AG10803 (cell line): ENCODE measurements at places on chromosomes 4 and X.
A peak's percentile ranks its signal among the peaks of the same experiment; 100 is the strongest.

- peak; percentile 48 for DNase-seq
Measured at GRCh38 chrX:54413753-54414152, 26.5 kb upstream of the TSR2 start.

- no peak for DNase-seq
Measured at GRCh38 chrX:139776599-139776998, 68.6 kb upstream of the MCF2 start.

GRCh38 chr4:3805026-3805425, 38.8 kb downstream of the ADRA2C start:
- DNase-seq: no peak

GRCh38 chr4:1232661-1233621, 16.0 kb downstream of the CTBP1 start:
- DNase-seq: no peak

DNA sequence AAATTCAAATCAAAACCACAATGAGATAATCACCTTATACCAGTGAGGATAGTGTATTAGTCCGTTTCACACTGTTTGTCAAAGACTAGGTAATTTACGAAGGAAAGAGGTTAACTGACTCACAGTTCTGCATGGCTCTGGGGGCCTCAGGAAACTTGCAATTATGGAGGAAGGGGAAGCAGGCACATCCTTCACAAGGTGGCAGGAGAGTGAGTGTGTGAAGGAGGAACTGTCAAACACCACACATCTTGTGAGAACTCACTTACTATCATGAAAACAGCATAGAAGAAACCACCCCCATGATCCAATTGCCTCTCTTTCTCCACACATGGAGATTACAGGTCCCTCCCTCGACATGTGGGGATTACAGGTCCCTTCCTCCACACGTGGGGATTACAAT, 54.7 kb upstream of the TRPC5 start:
- no peak for DNase-seq

DNA sequence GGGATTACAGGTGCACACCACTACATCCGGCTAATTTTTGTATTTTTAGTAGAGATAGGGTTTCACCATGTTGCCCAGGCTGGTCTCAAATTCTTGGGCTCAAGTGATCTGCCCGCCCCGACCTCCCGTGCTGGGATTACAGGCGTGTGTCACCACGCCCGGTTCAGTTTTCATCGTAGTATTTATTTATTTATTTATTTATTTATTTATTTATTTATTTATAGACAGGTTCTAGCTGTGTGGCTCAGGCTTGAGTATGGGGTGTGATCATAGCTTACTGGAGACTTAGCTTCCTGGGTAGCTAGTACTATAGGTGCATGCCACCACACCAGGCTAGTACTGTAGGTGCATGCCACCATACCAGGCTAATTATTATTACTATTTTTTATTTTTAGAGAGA, 64.1 kb upstream of the STOX2 start:
- no peak for DNase-seq

DNA sequence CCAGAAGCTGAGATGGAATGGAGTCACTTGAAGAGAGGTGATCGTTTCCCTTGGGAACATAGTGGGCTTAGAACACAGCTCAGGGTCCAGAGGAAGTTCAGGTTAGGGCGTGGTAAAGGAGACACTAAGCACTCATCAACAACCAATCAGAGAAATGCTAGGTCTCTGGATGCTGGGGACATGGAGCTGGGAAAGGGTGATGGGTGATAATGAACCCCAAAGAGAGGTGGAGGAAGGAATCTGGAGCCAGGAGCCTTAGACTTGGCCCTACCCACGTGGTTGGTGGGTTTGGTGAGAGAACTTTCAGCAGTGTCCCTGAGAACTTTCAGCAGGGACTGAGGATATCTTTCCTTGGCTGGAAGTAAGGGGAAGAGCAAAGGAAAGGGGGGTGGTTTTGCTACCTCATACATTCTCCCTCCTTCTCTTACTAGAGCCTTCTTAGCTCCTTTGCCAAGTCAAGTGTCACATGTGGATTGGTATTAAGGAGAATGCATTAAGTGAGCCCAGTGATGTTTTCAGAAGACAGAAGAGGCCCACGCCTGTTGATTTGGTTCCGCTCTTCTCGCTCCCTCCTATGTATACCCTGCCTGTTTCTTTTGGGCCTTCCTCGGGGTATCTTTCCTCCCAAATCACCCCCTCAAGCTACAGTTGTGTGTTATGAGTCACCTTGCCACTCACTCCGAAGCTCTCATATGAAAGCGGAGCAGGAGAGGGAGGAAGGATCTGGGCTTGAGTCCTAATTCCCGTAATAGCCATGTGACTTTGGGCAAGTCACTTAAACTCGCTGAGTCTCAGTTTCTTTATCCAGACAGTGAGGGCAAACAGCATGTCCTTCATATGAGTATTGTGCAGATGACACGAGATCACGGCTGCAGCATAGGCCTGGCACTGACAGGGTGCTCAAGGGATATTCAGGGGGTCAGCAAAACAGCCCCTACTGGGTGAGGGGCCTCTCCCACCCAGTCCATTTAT, 63.1 kb downstream of the TSC22D3 start:
- peak; percentile 44 for DNase-seq

GRCh38 chrX:17372052-17372451, 2.9 kb upstream of the NHS start:
- DNase-seq: no peak

- DNase-seq: no peak
Measured at GRCh38 chrX:129025376-129025775, 497.9 kb downstream of the SMARCA1 start.

DNA sequence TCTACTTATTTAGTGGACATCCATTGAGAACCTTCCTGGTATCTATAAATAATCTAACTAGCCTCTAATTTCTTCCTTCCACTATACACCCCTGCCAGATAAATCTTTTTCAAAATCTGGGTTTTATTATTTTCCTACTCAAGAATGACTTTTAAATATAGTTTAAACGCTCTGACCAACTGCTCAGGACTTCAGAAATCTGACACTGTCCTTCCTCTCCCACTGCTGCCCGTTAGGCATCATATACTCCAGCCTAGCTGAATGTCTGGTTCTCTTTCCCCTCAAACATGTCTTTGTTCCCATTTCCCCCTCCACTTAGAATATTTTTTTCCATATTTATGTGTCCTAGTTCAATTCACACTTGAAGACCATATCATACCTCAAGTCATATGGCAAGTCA, 35.2 kb upstream of the CBLL2 start:
- DNase-seq: no peak

- DNase-seq: peak; percentile 95
Measured at GRCh38 chr4:184649026-184649970, at the start of the genes CASP3 and PRIMPOL. TSS of gene CASP3 (minus strand) at chr4:184649447. CDS start at chr4:184638453, 10,994 bp downstream. TSS of gene PRIMPOL (plus strand) at chr4:184649738. CDS start at chr4:184657141, 7,403 bp downstream.

- no peak for DNase-seq
Measured at GRCh38 chr4:173766171-173766600, 236.2 kb upstream of the HAND2 start.

DNA sequence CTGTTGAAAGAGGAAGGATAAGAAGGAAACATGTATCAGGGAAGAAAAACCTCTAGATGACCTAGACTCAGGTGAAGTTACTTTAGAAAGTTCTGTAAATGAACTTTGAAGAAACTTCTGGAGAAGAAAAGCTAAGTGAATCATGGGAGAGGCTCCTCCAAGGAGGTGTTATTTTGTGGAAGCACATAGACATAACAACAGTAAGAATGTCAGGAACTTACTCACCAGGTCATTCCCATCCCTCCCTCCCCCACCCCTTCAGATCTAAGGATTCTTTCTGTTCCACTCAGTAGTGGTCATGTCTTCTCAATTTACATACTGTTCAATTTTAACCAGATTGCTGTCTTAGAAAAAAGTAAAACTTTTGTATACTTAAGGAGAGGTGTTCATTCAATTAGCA, 310.5 kb upstream of the DDX53 start:
- DNase-seq: peak; percentile 15

- no peak for DNase-seq
Measured at GRCh38 chrX:13903405-13903804, 86.5 kb upstream of the GPM6B start.

- peak; percentile 49 for DNase-seq
Measured at GRCh38 chr4:109040441-109040840, 262.0 kb downstream of the COL25A1 start.

DNA sequence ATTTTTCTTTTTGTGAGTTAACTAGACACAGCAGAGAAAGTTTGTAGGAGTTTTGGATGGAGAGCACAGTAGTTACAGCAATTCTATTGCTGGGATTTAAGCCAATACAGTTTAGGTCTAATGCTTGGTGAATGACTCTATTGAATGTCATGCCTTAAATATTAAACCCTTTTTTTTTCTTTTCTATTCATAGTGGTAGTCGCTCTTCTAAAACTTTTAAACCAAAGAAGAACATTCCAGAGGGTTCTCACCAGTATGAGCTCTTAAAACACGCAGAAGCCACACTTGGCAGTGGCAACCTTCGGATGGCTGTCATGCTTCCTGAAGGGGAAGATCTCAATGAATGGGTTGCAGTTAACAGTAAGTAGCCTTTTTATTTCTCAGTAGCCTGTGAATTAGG, 34.8 kb upstream of the DCK start:
- peak; percentile 94 for DNase-seq

DNA sequence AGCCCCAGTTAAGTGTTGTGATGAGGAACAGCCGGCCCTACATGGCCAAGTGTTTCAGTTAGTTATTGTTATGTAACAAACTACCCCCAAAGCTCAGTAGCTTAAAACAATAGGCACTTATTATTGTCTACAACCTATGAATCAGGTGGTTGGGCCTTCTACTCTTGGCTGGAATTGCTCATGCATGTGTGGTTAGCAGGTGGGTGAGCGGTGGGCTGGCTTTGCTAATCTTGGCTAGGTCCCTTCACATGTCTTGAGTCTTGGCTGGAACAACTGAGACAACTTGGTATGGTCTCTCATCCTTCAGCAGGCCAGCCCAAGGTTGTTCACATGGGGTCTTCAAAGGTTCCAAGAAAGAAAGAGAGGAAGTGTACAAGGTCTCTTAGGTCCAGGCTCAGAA, 54.5 kb upstream of the CHRNA9 start:
- DNase-seq: no peak

GRCh38 chr4:1116838-1117237, 3.5 kb upstream of the RNF212 start:
- peak; percentile 7 for DNase-seq

- DNase-seq: no peak
Measured at GRCh38 chr4:786074-786741, 39.7 kb downstream of the CPLX1 start.

- DNase-seq: no peak
Measured at GRCh38 chr4:85132570-85132969, 166.1 kb upstream of the WDFY3 start.

DNA sequence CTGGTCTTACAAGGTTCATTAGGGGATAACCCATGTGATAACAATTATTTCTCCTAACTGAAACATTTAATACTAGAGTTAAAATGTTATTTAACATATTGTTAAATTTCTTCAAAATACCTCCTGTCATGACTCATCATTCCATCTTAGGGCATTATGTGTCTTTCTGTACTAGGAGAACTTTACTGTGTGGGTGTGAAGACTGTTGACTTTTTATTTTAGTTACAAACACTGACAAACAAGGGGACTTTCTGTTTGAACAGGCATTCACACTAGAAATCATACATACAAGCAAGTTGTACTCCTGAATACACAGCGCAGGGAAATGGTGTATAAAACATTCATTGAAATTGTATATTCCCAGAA, 175.9 kb downstream of the FBXW7 start:
- DNase-seq: peak; percentile 31

GRCh38 chr4:88185906-88186305, 27.5 kb upstream of the ABCG2 start:
- DNase-seq: no peak

DNA sequence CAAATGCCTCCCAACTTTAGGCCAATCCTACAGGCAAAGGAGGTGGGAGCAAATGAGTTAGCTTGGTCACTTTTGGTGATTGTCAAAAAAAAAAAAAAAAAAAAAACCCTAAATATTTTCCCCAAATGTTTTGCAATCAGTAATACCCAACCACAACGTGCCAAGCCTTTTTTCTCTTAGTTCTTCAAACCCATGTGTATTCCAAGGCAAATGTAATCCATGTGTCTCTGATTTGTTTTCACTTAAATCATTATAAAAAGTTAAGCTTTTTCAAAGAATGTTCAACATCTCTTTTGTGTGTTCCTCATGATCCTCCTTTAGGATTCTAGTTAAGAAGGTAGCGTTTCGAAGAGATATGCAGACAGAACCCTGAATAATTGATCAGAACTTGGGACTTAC, 328.4 kb downstream of the PAPSS1 start:
- peak; percentile 85 for DNase-seq

DNA sequence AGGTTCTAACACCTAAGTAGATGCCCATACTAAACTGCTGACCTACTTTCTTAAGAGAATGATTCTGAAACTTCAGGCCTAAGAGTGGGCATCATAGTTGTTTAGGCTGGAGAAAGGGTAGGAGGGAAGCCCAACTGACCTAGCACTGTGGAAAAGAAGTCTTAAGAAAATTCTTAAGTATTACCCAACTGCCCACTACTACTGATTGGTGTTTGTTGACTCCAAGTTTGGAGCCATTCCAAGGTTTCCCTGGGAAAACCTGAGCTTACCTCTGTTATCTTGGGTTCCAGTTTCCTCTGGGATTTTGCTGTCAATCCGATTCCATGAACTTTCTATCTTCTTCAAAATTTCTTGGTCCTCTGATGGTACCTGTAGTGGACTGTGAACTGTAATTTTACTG, 23.9 kb downstream of the ANKRD17 start:
- no peak for DNase-seq

- DNase-seq: no peak
Measured at GRCh38 chrX:124720532-124720931, 374.2 kb downstream of the SH2D1A start.

DNA sequence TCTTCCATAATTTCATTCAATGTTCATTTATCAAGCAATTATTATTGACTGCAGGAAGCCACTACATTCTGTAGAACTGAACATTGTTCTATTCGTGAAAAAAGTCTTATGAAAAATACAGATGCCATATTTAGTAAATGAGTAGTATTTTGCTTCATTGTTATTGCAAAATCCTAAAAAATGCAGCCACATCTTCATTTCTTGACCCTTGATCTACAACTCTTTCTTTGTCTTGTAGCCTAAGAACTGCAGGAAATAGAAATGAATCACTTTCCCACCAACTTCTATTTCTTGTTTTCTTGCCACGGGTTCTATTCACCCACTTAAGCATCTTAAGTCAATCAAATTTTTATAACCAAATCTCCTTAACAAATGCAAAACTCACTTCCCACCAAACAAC, 63.3 kb downstream of the KCNIP4 start:
- peak; percentile 63 for DNase-seq

GRCh38 chrX:12843668-12844279, 23.1 kb upstream of the TLR7 start:
- no peak for DNase-seq
